Stimulated activated CD8-positive, alpha-beta memory T cell treated with anti-CD3 and anti-CD28 coated beads, Interleukin-7, amount 100 ng/mL, for 1 hour (primary cell): ENCODE measurements at places on chromosomes 13 and 19.

GRCh38 chr13:48078251-48078656 is 16.6 kb downstream of the MED4 start:
- DNase-seq = no peak

- no peak for DNase-seq
Observed at GRCh38 chr19:6020972-6021805, 43.2 kb upstream of the RANBP3 start.

DNA sequence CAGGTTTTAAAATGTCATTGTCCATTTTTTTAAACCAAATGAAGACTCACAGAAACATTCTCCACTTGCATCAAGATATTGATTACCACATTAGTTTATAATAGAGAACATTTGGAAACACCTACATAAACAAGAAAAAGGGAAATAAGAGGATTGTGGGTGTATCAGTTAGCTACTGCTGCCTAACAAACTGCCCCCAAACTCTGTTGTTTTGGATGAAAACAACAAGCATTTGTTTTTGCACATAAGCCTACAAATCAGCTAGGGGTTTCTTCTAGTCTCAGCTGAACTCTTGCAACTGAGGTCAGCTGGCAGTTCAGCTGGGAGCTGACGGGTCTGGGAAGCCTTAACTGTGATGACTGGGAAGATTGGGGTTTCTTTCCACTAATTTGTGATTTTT is 464.4 kb downstream of the COG6 start:
- no peak for DNase-seq

DNA sequence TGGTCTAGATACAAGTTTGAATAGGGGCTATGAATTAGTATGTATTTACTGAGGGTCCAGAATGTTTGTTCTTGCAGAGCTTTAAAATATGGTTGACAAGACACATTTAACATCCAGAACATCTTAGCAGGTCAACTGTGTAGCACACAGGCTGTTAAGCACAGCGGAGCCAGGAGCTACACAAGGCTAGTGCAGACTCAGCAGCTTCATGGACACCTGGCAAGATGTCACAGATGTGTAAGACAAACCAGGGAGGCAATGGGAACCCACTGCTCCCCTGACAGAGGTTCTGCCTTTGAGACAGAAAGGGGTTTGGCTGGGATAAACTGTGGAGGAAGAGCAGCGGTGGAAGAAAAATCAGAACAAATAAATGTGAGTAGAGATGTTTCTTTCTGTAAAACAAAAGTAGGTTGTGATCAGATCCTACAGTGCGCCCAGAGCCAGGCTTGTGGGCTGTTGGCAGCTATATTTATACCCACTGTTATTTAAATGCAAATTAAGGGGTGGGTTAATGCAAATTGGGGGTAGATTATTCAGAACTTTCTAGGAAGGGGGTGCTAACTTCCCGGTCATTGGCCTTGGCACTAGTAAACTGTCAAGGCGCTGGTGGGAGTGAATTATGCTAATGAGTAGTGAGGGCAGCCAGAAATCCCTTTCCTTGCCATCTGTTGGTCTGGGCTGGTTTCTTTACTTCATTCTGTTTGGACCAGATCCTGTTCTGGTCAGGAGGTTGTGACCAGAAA is 33.0 kb downstream of the MIPEP start:
- no peak for DNase-seq

DNA sequence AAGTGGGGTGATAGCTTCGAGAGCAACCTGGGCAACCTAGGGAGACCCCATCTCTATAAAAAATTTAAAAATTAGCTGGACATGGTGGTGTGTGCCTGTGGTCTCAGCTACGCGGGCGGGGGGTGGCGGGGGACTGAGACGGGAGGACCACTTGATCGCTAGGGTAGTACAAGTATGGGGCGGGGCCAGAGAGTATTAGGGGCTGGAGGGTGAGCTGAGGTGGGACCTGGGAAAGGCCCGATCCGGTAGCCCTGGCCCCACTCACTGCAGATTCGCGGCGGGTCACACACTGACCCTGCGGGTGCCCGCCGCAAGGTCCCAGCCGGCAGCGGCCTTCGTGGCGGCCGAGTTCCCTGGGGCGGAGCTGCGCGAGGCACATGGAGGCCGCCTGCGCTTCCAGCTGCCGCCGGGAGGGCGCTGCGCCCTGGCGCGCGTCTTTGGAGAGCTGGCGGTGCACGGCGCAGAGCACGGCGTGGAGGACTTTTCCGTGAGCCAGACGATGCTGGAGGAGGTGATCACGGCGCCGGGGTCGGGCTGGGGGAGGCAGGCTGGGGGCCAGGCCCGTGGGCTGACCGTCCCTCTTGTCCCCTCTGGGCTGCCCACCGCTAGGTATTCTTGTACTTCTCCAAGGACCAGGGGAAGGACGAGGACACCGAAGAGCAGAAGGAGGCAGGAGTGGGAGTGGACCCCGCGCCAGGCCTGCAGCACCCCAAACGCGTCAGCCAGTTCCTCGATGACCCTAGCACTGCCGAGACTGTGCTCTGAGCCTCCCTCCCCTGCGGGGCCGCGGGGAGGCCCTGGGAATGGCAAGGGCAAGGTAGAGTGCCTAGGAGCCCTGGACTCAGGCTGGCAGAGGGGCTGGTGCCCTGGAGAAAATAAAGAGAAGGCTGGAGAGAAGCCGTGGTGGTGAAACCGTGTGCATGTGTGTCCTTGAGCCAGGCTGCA is 2.0 kb upstream of the ARHGAP45 start:
- no peak for DNase-seq

- no peak for DNase-seq
Observed at GRCh38 chr13:26988059-26988769, 183.4 kb downstream of the USP12 start.

DNA sequence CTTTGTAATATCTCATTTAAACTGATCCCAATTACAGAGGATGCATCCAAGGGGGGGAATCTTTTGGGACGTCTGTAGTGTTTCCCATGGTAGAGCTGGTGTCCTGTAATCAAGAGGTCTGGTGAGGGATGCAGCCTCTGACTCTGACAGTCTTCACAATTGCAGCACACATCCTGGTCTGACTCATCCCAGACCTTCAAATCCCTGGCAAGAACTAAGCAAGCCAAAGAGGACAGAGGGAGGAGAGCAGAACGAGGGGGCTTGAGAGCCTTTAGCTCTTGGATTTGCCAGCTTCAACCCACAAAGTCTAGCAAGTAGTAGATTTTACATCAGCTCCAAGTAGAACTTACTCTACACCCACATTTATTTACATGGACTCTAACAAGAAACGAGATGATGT is 17.3 kb upstream of the FCGBP start:
- no peak for DNase-seq

- no peak for DNase-seq
Observed at GRCh38 chr19:18519962-18520847, 1.7 kb downstream of the ELL start.

GRCh38 chr19:46721269-46722003 is 4.5 kb upstream of the PRKD2 start:
- no peak for DNase-seq

GRCh38 chr13:84630476-84630875 is 748.2 kb upstream of the SLITRK1 start:
- no peak for DNase-seq

DNA sequence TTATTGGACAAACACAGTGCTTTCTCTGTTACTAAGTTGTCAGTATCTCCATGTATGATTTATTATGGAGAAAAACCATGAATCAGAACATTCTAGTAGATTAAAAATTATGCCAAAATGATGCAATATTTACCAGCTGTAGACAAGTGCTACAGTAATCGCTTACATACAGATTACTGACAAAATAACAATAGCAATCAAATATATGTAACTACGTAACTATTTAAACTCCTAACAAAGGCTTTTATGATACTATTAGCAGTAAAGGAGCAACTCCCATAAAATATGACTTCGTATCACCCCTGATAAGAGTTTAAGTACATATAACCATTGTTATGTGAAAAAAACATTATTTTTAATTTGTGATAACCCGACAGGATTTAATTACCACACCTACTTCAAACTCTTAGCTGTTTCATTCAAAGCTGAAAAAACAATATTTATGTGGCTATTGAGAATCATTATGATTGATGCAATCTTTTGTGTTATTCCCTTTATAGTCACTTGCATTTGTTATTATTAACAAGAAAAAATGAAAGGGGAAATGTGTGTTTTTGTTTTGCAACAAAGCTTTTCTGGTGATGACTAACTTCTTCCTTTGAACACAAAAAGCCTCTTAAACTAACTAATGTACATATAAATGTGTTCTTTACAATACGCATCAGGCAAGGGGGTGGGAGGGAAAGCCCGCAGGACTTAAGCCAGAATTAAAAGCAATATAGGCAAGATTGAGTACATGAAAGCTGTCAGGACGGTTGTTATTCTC is 147.4 kb downstream of the ABCC4 start:
- DNase-seq = no peak

GRCh38 chr13:113672002-113672651 is 5.1 kb downstream of the GRK1 start:
- no peak for DNase-seq

- no peak for DNase-seq
Observed at GRCh38 chr13:22271903-22272302, 601.0 kb downstream of the FGF9 start.

DNA sequence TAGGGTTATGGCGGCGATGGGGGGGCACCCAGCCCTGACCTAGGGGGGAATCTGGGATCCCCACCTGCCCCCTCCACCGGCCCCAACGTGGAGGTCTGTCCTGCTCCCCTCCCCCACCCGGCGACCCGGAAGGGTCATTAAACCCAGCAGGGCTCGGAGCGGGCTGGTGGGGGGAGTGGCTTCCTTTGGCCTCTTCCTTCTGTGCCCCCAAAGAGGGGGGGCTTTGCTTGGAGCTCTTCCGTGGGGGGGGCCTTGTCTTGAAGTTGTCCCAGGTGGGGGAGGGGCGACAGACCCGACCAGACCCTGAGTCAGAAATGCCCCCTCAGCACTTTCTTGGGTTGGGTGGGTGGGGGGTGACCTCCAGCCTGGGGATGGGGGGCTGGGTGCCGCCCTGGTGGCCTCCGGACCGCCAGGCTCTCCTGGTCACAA is 1.5 kb downstream of the ARID3A start:
- DNase-seq = no peak

GRCh38 chr19:37914908-37915307 is 7.9 kb downstream of the SIPA1L3 start:
- no peak for DNase-seq

DNA sequence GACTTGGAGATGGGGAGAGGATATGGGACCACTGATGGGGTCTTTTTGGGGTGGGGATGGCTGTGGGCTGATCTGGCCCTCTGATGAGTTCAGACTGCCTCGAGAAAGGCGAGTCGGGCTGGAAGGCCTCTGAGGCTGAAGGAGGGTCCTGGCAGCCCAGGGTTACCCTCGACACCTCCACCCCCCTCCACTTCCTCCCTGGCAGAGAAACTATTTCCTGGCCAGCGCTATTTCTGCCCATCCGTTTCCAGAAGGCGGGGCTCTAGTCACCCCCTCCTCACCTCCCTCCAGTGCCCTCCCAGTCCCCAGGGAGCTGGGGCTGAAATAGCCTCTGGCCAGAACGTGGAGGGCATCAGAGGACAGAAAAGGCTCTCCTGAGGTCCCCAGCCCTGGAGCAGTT is 9.7 kb downstream of the EXOC3L2 start:
- no peak for DNase-seq

DNA sequence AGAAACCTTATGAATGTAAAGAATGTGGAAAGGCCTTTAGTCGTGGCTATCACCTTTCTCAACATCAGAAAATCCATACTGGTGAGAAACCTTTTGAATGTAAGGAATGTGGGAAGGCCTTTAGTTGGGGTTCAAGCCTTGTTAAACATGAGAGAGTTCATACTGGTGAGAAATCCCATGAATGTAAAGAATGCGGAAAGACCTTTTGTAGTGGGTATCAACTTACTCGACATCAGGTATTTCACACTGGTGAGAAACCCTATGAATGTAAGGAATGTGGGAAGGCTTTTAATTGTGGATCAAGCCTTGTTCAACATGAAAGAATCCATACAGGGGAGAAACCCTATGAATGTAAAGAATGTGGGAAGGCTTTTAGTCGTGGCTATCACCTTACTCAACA is 20.8 kb downstream of the ZNF283 start:
- no peak for DNase-seq

- no peak for DNase-seq
Observed at GRCh38 chr19:7292950-7293761, 1.1 kb downstream of the INSR start.

- no peak for DNase-seq
Observed at GRCh38 chr13:67934617-67935330, 704.6 kb upstream of the PCDH9 start.

DNA sequence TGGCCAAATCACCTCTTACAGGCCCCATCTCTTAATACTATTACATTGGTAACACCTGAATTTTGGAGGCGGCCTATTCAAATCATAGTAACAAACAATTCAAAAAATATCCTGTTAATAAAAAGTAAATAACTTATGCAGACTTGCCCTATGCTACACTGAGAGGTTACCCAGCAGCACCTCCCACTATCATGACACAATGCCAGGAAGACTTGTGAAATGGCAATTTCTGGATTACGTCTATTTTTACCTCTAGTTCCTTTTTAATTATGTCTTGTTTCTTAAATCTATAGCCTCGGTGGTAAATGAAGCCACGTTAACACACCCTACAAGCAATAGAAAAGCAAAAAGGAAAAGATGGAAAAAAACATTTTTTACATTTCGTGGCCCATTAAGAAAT is 6.2 kb upstream of the DZIP1 start:
- no peak for DNase-seq

DNA sequence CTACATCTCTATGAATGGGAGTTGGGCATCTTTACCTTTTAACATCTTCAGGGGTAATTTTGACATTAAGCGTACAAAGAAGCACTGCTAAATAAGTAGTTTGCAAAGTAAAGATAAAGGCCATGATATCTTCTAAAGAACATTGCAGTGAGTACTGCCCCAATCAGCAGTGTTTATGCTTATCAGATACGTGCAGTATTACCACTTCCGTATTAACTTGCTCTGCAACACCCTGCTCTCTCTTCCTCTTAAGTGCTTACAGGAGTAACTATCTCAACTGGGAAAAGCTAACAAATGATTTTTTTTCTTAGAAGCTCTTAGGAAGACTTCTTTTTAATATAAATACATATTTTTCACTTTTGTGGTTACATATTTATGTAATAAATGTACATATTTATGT is 793.7 kb upstream of the SLC10A2 start:
- no peak for DNase-seq

DNA sequence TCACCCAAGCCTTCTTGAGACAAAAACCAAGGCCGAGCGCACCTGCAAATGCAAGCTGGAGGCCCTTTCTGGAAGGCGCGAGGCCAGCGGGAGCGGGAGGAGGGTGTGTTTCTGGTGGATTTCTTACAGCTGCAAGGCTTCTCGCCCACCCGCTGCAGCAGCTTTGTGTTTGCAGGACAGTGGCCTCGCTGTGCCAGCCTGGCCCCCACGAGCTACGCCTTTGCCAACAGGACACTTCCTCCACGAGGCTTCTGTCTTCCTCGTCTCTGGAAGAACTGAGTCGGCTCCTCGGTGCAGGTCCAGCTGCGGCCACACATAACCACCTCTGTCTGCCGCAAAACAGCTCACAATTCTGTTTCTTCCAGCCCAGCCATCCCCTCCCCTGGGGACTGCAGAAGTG is 10.1 kb downstream of the ATCAY start:
- DNase-seq = no peak

- DNase-seq = no peak
Observed at GRCh38 chr19:55406826-55407549, 600 bp downstream of the UBE2S start.
